ENCODE measurements at places on chromosomes 1 and 21. TPM values are rescaled to one million over a fixed set of nuclear protein-coding genes. Genes with fewer than 3 reads are reported as not detected.

- DNase-seq: no peak
Observed at GRCh38 chr1:5911871-5912271, 80.4 kb downstream of the NPHP4 start.

GRCh38 chr1:29760067-29760564 lies 523.8 kb downstream of the PTPRU start:
- DNase-seq: no peak

FCRL1 gene
- not detected for total RNA-seq

DNA sequence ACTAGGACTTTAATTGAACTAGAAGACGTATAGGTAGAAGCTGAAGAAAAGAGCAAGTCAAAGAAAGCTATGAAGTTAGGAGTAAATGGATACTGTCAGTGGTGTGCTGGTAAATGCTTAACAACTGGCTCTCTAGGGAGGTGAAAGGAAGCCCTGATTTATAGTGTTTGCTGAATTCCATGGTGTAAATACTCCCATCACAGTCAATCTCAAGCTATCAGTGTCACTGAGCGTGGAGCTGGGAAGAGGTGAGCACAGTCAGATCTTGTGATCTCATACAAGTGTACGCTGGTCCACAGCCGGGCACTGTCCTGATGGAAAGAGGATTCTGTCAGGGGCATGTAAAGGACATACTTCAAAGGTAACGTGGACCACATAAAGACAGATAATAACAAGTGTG lies 28.3 kb downstream of the ELAPOR1 start:
- DNase-seq: no peak

DNA sequence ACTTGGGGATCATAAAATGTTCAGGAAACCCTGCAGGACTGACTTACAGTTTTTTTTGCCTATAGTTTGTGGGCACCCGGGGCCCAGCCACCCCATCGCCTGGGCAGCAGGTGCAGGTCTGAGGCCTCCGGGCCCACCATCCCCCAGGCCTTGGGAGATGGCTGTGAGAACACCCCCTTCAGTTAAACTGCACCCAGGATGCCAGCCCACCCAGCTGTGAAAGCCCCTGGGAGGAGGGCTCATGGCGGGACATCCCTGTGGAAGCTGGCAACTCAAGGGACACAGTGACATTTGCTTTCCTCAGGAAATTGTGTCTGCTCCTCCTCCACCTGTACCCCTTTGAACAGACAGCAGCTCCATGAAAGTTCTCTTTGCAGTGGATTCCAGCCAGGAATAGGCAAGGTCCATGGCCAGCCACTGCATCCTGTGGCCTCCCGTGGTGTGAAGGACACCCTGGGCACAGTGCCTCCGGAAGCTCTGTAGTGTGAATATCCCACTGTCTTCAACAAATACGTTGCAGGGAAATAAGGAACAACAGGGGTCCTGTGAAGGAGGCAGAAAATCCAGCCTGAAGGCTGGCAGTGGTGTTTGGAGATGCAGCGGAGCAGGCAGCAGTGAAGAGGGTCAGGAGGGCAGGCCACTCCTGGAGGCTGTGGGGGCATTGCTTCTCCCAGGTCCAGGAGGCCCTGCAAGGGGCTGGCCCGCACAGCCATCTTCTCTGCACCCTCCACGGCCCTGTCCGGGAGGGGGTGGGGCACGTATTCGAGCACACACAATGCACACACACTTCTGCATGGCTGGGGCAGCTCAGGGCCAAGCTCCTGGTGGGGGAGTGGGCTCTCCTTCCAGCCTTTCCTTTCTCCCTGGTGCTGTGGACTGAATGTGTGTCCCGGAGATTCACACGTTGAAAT lies 2.1 kb upstream of the OBSCN start:
- no peak for DNase-seq

DAB1 gene
- total RNA-seq: not detected

- no peak for DNase-seq
Observed at GRCh38 chr1:221766210-221766609, 24.3 kb upstream of the DUSP10 start.

CREG1 gene
- total RNA-seq: 43.8 TPM

Measured in Daoy (cell line).